ENCODE measurements at places on chromosomes 4 and X.
A peak's percentile ranks its signal among the peaks of the same experiment; 100 is the strongest.

DNA sequence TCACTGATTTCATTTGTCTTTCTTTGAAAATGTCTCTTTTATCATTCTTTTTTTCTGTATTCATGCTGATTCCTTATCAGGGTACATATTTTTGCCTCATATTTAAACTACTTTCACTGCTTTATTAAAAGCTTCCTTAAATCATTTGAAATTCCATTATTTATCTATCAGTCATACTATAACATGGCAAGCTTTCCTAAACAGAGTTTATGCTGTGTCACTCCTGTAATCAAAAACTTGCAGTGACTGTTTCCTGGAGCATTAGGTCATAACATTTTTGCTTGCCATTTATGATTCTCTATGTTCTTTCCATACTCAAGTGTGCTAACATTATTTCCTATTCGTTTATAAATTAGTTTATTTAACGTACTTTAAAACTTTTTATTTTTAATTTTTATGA lies 203.7 kb downstream of the BMPR1B start:
- no peak for DNase-seq

DNA sequence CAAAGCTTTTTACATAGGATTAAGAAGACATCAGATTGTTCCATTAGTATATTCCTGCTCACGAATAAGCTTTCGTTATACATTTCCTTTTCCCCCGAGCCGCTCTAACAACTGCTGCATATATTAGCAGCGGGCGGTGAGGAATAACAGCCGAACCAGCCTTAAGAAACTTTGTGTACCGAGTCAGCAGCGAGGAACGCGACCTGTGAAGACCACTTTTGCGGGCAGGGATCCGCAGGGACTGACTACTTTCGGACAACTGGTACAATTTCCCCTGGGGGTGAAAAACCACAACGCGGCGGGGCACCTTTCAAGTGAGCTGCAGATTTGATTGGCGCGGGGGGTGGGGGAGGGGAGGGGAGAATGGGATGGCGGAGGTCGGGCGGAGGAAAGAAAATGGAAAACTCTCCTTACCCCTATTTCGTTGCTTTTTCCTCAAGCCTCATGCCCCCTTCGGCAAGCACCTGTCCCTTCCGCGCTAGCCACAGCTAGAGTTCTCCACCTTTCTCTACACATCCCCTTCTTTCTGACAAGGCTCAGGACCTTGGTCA lies 5.9 kb upstream of the PITX2 start:
- no peak for DNase-seq

GRCh38 chrX:43741843-43742573 lies 85.9 kb downstream of the MAOA start:
- no peak for DNase-seq

GRCh38 chrX:23749576-23749975 lies 6.5 kb upstream of the ACOT9 start:
- DNase-seq = no peak

DNA sequence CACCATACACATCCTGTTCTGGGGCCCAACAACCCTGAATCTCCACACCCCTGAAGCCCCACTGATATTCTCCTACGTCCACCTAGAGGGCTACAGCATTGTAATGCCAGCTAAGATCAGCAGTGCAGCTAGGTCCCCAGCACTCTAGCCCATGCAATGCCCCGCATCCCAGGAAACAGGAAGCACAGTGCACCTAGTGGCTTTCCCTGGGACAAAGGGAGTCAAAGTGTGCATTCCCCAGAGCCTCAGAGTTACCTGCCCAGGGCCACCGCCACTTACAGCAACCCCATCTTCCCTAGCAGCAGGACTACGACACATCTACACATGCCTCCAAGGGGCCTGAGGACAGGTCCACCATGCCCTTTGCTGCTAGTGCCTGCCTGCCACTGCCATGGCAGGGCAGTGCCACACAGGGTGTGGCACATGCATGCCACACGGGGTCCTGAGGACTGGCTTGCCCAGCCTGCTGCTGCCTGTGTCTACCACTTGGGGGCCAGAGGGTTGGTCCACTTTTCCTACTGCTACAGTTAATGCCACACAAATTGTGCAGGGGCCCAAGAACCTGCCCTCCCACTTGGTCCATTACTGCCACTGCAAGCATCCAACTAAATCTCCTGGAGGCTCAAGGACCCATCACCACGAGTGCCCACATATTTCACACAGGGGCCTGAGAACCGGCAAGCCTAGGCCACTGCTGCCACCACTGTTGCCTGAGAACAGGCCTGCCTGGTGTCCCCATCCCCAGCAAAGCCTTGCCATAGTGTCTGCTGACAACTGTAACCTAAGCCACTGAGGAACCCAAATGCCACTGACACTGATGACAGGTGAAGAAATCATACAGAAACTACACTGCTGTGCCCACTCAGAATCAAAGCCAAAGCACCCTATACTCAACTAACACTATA lies 23.7 kb downstream of the TLR6 start:
- no peak for DNase-seq

GRCh38 chr4:184263910-184264732 lies 46.4 kb upstream of the ENPP6 start:
- peak; percentile 98 for DNase-seq

GRCh38 chrX:68944211-68944610 lies 115.4 kb downstream of the EFNB1 start:
- DNase-seq = no peak

GRCh38 chrX:46904626-46905025 lies 7.6 kb upstream of the JADE3 start:
- DNase-seq = no peak

- DNase-seq = no peak
These were observed 84.0 kb downstream of the ADAMTS3 start for GRCh38 chr4:72484981-72485380.

DNA sequence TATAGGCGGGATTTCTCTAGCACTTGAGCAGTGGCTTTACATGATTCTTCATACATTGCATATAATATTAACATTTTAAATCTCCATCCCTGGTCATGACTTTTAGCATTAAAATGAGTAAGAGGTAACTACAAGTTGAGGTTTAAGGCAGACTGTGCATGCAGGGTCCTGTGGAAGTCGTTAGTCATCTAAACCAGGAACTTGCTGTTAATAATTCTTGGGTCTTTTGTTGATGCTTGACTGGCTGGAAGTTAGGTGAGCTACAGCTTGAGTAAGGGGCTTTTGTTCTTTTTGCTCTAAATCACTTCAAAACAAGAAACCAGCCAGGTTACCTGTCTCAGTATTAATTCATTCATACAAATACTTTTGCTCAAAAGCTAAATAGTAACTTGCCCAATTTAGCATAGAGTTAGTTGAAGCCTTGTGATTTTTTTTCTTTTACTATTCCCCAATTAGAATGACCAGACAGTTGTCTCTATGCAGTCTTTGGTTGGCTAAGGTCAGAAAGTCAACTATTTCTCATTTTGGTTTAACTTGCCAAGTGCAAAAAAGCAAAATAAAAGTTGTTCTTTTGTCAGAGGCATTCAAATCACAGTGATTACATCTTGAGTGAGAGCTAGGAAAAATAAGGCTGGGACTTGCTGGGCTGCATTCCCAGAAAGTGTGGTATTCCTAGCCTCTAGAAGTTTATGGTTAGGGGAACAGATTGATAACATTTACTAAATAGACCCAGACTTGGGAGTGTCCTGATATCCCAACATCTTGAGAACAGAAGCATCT lies 516.9 kb downstream of the PDHA2 start:
- no peak for DNase-seq

DNA sequence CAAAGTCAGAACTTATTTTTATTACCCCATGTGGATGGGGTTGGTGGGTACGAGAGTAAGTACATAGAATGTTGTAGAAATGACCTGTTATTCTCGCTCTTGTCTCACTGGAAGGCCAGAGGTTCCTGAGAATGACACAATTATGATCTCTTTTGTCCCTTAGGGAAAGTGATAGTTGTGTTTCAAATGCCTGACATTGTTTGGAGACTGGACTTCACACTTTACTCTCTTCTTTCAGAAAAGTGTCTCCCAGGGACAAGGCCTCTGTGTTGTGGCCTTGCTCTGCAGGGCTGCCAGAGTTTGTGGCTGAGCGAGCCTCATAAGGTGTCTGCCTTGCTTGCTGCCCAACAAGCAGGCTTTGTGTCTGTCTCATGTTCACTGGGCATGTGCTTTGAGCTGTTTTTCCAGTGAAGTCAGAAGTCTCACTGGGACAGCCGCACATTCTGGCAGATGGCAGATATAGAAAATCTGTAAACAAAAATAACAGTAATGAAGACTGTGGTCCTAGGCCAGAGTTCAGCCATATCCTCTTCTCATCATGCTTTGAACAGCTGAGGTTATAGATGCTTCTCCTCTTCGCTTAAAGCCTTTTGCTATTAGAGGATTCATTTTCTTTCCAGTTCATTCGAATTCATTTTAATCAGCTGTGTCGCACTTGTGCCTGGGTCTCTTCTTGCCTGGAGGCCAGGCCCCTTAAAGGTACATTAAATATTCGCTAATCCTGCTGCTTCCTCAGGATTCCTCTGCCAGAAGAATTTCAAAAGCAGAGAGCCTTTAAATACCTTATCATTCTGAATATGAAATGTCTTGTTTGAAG lies 14.4 kb downstream of the PPEF1 start:
- DNase-seq = no peak
